Fibroblast of skin of right quadriceps (primary cell): ENCODE measurements at places on chromosomes 12 and 14.

GRCh38 chr14:40204441-40205175 lies 772.4 kb upstream of the FBXO33 start:
- DNase-seq = no peak

GRCh38 chr14:30874120-30874998 lies at the start of gene COCH:
COCH (plus strand) TSS chr14:30874559; CDS start chr14:30874939, 380 bp downstream.
- DNase-seq = peak; percentile 9

- DNase-seq = no peak
Observed at GRCh38 chr14:95831468-95831867, 45.2 kb upstream of the TUNAR start.

DNA sequence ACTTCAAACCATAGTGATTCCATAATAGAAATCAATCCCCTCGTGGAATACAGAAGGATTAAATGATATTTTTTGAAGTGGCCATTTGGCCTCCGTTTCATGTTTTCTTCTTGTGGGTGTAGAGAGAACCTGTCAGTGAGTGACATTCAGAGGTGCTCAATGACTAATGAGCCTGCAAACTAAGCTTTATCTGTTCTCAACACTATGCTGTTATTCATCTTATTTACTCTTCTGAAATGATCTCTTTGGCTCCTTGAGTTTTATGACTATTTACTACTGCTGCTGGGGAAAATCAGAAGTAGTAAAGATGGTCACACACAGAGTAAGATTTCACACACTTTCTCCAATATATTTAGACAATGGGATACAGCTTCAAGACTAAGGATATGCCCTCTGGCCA lies 30.4 kb downstream of the ATP2B1 start:
- no peak for DNase-seq

DNA sequence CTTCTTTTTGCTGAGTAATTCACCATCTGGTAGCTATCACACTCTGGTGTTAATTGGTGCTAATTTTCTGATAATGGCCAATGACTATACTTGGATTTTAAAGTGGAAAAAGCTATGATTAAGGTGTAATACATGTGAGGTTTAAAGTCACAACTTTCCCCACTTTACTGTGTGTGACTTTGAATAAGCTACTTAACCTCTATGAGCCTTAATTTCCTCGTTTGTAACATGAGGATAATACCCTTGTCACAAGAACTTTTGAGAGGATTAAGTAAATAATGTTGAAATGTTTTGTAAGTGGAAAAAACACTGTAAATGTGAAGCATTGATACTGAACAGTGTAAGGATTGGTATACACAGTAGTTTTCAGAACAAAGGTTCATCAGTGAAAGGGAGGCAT lies 65.3 kb downstream of the MSRB3 start:
- no peak for DNase-seq

DNA sequence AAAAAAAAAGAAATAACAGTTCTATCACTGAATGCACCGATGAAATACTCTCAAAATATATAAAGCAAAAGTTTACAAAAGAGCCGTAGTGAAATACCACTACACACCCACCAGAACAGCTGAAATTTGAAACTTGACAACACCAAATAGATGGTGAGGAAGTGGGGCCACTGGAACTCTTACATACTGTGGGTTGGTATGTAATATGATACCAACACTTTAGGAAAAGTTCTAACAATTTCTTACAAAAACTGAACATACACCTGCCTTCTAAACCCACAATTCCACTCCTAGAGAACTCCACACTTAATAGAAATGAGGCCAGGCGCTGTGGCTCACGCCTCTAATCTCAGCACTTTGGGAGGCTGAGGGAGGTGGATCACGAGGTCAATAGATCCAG lies 14.1 kb downstream of the EIF5 start:
- peak; percentile 35 for DNase-seq
